ENCODE measurements at places on chromosomes 16 and 17.

DNA sequence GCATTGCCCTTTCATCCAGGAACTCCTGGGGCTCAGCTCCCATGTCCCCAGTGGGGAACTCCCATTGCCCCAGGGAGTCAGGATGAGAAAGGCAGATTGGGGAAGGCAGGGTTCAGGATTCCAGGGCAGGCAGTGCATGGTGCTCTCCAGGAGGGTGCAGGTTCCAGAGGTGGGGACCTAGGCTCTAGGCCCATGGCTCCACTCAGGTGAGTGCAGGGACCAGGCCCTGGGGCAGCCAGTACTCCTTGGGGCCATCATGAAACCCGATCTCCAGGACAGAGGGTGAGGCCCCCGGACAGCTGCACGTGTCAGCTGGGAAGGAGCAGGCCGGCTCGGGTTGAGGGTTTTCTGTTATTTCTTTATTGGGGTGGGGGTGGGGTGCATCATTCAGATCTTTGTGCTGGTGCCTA, 1.3 kb upstream of the MTSS2 start:
- DNase-seq, result no peak

GRCh38 chr16:11685844-11686618, 17.8 kb downstream of the SNN start:
- DNase-seq, result no peak

GRCh38 chr17:75440738-75441448, 15.5 kb upstream of the TMEM94 start:
- DNase-seq, result no peak

DNA sequence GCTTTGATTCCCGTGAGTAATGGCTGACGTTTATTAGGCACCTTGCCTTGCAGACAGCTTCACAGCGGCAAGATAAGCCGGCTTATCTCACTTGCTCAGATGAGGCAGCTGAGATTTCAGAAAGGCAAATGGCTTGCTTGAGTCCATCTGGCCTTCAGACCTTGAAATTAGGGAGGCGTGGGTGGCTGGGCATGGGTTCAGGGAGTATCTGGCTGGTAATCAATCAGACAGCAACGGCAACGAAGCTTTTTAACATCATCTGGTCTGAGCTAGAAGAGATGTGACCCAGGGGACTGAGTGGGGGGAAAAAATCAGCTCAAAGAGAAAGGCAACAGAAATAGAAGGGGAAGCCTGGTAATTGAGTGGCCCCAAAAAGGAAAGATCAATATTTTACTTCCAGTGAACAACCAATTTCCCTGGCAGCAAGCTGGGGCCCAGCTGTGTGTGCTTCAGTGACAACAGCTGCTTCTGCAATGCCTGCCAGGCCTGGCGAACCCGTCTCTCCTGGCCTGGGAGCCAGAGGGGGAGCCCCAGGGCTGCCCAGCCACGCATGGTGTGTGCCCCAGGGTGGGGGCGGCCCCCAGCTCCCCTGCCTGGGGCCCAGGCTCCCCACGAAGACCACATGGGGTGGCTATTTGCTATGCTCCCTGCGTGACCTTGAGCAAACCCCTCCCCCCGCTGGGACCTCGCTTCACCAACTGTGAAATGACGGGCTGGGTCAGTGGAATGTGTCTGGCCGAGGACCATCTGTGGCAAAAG, 34.0 kb downstream of the RAB11FIP4 start:
- DNase-seq, result no peak

DNA sequence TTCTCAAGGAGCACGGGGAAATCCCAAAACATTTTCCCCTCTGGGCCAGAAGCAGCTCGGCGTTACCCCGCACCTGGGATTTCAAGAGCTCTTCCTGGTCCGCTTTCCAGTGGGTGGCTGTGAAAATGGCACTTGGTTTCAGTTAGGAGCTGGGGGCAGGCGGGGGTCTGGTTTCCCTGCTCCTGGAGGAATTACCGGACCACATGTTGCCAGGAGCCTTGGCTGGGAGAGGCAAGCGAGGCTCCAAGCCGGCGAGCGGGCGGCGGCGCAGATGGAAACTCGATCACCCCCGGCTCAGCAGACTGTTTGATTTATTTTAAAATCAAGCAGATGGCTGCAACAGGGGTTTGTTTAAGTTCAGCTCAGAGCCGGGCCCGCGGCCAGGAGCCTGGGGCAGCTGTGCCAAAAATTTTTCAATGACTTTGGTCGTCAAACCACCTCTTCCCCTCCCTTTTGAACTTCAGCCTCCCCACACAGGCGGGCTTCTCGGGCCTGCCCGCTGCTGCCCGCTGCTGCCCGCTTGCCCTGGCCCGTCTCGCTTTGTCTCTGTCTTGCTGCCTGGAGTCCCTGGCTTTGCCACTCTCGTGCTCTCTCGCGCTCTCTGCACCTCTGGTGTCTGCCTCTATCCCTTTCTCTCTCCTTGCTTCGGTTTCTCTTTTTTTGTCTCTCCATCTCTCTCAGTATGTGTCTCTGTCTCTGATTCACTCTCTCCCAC, 108.0 kb upstream of the CIBAR2 start:
- DNase-seq, result no peak

DNA sequence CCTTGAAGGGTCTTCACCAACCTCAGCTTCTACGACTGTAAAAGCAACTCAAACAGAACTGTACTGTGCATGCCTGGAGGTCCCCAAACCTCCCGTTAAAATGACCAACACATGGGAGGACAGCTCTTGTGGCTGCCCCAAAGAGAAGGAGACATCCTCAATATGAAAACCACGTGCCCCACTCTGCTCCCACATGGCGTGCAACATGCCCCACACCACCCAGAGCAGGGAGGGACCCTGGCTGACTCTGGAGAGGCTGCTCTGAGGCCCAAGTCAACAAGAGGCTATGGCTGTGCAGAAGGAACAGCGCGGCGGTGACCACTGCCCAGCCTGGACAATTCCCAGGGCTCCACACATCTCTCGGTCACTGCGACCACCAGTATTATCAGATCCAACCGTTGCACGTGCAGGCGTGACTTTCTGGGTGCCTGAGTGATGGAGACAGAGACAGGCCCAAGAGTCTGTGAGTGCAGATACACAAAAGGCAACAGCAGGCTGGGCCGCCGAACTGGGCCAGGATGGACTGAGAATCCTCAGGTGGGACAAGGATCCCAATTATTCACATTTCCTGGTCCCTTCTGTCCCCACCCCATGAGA, 1.4 kb downstream of the PLD6 start:
- no peak for DNase-seq

GRCh38 chr16:51154271-51155171, 3.5 kb upstream of the SALL1 start:
- no peak for DNase-seq

DNA sequence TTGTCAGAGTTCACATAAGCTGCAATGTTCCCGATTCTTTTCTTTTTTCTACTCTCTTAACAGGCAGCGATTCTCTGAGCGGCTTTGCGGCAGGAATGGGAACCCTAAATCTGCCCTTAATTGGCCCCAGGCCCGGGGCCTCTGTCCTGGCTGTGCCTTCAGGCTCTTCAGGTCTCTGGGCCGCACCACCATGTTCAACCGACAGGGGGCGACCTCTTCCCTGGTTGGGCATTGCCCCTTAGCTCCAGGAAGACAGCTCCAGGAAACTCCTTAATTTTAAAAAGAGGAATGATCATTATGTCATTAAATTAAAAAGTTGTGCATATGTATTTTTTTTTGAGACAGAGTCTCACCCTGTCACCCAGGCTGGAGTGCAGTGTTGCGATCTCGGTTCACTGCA, 20.3 kb downstream of the CACNG5 start:
- no peak for DNase-seq

- no peak for DNase-seq
Measured at GRCh38 chr17:10661437-10661836, 4.3 kb upstream of the MYH3 start.

DNA sequence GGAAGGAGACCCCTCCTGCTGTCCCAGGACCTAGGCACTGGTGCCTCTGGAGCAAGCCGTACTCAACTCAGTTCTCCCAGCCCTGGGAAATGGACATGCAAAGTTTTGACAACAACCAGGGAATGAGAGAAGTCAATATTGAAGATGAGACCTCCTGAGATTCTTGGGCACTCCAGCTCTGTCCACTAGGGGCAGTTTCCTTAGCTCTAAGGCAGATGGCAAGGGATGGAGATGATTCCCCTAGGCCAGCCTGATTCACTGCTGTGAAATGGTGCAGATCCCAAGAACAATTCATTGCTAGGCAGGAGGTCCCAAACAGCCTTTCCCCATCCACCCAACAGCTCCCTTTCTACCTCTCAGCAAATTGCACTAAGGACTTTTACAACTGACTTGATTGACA, 20.5 kb upstream of the SDR42E2 start:
- DNase-seq, result no peak

- no peak for DNase-seq
Measured at GRCh38 chr16:59719121-59719520, 985.0 kb upstream of the GOT2 start.

DNA sequence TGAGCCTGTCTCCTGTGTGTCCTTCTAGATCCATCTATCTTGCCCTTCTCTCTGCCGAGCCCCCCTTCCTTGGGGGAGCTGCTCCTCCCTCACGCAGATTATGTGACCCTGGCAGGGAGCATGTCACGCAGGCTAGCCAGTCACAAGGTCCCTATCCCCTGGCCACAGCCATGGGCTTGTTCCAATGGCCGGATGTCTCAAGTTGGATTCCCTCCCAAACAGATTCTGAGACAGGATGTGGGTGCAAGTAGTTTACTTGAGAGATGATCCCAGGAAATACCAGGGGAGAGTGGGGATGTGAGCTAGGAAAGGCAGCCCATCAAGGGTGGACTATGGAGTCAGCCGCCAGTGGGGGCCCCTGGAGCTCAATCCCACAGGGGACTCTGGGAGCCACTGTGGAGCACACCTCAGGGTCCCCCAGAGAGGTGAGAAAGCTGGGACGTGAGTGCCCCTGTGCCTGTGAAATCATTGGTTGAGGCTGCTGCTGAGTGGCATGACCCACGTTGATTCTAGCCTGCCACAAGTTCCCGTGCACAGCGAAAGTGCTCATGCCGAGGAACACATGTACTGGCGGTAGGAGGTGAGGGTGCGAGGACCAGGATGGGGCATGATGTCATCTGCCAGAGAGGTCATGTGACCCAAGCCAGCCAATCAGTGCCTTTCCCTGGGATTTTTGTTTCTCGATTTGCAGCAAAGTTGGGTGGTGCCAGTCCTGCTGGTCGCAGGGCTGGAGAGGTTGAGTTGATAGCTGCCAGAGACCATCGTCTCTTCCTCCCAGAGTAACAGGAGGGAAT, 6.4 kb upstream of the CRISPLD2 start:
- no peak for DNase-seq

DNA sequence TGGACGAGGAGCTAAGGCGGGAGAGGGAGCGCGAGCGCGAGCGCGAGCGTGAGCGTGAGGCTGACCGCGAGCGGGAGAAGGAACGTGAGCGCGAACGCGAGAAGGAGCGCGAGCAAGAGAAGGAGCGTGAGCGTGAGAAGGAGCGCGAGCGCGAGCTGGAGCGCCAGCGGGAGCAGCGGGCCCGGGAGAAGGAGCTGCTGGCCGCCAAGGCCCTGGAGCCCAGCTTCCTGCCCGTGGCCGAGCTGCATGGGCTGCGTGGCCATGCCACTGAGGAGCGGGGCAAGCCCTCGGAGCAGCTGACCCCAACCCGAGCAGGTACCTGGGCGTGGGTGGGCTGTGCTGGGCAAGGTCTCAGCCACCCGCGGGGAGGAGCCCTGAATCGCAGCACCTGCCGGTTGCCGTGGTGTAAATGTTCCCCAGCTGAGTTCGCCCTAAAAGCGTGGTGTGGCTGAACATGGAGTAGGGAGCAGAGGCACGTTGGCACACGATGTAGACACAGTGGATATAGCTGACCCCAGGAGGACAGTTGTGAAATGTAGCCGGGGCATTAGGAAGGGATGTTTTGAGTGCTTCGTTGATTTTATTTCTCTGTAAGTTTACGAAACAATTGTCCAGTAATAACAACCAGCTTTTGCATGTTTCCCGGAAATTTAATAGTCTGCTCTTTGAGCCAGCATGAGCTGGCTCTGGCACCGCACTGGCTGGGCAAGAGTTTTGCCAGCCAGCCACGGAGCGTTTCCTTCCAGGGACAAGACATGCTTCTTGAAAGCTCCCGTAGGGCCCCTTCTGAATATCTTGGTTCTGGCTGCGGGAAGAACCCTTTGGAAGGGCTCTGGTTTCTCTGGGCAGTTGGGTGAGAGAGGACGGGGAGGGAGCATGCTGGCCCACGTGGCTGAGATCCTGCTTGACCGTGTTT, 32.1 kb downstream of the GINS2 start:
- DNase-seq, result no peak

GRCh38 chr17:6496640-6497441, 52.6 kb downstream of the PIMREG start:
- DNase-seq, result no peak

- DNase-seq, result no peak
Measured at GRCh38 chr17:76524598-76525512, 12.7 kb downstream of the CYGB start.

DNA sequence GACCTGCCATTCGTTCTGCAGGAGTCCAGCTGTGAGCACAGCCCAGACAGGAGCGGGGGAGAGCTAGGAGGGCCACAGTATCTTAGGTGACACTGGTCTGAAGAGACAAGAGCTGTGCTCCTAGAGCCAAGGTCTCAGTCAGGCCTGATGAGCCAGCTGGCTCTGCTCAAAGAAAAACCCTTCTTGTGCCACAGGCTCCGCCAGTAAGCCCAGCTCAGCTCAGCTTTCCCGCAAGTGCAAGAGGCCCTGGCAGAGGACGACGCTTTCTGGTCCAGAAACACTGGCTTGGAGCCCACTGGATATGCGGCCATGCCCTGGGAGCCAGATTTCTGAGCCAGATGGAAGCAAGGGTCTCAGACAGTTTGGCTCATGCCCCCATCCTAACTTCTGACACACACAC, 23.9 kb downstream of the PEMT start:
- DNase-seq, result no peak

GRCh38 chr17:79966681-79967080, 69.0 kb downstream of the TBC1D16 start:
- DNase-seq, result no peak

- no peak for DNase-seq
Measured at GRCh38 chr16:65476448-65476955, 354.6 kb upstream of the CDH11 start.

GRCh38 chr17:1555651-1556471, 6.7 kb downstream of the PITPNA start:
- DNase-seq, result no peak

DNA sequence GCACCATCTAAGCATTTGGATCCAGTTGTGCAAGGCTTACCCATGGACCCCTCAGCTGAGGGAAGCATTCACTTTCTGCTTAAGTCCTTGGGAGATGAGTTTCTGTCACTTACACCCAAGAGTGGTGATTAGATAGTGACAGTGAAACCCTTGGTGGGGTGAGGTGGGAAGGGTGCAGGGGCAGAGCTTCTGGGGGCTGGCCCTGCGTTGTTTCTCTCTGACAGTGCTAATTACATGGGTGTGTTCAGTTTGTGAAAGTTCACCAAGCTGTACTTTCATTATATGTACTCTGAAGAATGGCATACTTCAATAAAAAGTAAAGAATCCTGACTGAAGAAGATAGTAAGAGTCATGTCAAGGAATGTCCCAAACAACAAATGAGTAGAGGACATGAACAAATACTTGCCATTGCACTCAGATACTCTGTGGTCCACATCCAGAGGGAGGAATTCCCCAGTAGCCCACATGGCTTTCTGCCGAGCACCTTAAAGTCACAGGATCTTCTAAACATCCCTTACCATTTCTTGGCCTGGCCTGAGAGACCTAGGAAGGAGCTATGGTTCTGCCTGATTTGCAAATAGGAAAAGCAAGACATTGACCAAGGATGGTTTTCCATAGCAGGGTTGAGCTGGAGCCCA, 8.4 kb downstream of the CHST6 start:
- DNase-seq, result no peak

GRCh38 chr16:4378161-4378666, 6.6 kb downstream of the VASN start:
- no peak for DNase-seq

- no peak for DNase-seq
Measured at GRCh38 chr17:35002876-35003551, 22.7 kb downstream of the LIG3 start.

Measured in AG04449 (cell line).